ENCODE measurements at places on chromosomes 1 and 21.

DNA sequence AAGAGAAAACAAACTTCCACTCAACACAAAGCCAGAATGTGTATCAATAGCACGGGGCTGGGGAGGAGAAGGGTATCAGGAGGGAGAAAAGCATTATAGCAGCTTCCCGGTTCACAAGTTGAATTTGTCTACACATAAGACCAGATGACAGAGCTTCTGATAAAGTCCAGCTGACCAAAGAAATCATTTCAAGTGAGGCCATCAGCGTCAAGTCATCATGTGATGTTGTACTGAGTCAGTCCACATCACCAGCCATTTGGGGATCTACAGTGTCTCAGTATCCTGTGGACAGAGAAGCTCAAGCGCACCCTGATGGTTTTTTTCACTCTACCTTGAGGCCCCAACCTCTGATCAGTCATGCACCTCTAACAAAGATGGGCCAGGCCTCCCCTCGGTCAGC is 33.0 kb downstream of the SETD4 start:
- no peak for DNase-seq

- DNase-seq, result no peak
These were observed 2.6 kb downstream of the EDARADD start for GRCh38 chr1:236396665-236397043.

- DNase-seq, result no peak
These were observed 75.0 kb upstream of the WNT4 start for GRCh38 chr1:22217811-22218460.

- DNase-seq, result no peak
These were observed at the start of gene IL6R for GRCh38 chr1:154404984-154405746. Gene IL6R (plus strand): TSS chr1:154405343. CDS start chr1:154405630, 287 bp downstream.

DNA sequence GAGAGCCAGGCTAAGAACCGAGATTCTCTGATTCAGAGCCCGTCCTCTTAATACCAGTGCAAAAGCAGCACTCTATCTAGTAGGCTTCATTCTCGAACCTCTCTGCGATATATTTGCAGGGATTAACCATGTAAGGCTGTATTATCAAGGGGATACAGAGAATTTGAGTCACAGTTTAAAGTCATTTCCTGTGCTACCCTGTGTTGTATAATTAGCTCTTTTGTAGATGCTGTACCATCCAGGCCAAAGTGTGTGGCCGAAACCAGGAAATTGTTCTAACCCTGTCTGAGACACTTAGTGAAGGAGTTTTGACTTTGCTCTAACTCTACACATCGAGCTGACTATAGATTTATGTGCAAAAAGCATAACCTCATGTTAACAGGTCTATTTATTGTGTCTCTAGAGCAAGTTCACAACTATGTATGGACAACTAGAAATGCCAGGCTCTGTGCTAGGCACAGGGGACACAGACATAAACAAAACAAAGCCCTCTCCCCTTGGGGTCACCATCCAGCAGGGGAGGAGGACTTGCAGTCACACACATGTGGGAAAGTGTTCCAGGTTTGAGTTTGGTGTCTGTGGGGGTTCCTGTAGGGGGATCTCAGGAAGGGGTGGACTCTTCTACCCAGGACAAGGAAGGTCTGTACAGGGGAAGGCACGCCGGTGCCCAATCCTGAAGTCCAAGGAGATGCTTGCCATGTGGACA is 182.2 kb downstream of the DHRS3 start:
- no peak for DNase-seq

DNA sequence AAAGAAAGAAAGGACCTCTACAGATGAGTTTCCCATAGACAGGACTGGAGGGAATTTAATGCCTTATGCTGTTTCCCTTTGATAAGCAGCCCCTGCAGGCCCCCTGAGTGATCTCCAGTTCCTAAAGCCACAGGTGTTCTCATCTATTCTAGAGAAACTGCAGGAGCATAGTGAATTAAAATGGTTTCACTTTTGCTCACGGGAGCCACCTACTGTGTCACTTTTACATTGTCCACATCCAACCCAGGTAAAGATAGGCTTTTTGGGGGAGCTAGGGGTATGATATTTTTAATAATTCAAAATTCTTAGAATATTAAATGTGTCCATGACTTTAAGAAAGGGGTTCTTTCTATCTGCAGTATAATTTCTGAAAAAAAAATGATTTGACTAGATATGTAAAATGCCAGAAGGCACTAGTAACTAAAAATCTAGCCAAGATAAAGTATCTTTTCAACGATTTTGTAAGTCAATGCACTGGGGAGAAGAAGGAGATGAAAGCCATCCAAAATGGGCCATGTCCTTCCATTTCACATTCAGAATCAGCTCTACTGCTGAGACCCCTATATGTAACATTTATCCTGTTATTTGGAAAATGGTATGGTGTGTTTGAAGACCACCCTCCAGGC is 267.3 kb upstream of the DUSP10 start:
- peak; percentile 57 for DNase-seq

DNA sequence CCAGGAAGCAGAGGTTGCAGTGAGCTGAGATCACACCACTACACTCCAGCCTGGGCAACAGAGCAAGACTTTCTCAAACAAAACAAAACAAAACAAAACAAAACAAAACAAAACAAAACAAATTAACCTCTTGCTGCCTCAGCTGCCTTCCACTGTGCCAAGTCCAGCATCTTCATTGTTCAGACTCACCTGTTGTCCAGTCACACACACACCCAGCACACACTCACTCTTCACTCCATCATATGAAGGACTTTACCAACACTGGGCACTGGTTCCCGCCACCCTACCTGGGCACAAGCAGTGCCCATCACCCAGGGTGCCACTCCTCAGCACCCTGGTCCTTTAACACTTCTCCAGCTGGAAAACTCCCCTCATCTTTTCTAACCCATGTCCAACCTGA is 14.6 kb downstream of the PYCR2 start:
- DNase-seq, result no peak

DNA sequence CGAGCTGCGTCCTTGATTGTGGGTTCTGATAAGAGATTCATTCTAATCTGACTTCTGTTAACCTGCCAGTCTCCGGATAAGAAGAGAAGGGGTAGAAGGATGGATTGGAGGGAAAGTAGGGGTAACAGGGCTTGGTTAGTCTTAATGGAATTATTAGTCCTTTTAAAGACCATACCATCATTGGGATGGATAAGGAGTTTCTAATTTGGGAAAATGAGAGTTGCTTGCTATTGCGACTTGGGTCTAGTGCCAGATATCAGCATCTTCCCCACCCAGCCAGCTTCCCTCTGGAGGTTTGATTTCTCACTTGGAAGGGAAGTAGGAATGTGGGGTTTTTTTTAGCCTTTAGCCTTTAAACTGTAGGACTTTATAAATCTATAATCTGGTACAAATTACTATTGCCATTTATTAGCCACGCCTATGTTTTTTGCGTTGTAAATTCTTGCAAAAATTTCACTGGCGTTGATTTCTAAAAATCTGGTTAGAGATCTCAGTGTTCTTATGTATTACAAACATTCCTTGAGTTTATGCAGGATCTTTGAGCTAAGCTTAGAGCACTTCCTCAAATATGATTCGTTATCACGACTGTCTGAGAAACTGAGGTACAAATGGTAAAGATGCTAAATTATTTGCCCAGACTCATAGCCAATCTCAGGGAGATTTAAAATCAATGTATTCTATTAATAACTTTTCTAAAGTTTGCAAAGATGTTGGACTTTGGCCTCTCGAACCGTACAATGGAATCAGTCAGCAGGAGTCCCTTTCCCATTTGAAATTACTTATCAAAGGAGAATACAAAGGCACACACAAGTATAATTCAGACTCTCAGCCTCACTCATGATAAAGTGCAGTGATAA is 1.3 kb downstream of the FAM20B start:
- no peak for DNase-seq

- DNase-seq, result no peak
These were observed 40.0 kb downstream of the MEF2D start for GRCh38 chr1:156460525-156460924.

GRCh38 chr1:212162635-212163034 is 122.6 kb upstream of the PPP2R5A start:
- DNase-seq, result no peak

DNA sequence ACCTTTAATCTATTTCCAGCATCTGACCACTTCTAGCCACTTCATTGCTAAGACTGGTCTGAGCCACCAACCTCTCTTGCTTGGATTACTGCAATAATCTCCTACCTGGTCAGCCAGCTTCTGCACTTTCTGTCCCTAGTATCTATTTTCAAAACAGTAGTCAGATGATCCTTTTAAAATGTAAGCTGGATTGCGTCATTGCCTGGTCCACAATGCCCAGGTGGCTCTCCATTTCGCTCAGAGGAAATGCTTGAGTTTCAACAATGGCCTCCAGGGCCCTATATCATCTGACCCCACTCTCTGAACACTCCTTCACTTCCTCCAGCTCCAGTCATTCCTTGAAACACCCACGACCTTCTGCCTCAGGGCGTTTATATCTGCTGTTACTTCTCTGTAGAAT is 2.3 kb downstream of the FYB2 start:
- no peak for DNase-seq

DNA sequence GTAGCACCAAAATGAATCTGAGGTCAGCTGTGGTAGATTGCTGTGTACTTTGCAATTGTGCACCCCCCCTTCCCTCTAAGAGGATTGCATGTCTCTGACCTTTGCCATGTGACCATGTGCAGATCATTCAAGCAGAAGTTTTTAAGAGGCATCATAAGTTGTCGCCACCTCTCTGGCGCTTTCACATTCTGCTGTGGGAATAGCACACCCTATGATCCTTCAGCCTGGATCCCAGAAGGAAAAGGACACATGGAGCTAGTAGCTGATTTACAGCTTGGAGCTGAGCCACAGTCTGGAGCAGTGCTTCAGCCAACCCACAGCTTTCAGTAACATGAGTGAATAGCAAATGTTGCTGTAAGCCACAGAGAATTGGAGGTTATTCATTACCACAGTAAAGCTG is 158.5 kb downstream of the TSEN15 start:
- DNase-seq, result peak; percentile 50

GRCh38 chr1:36482724-36483388 is at the start of gene CSF3R:
Gene CSF3R (minus strand): TSS chr1:36482913. CDS start chr1:36479496, 3,417 bp downstream.
- DNase-seq, result no peak

- no peak for DNase-seq
These were observed 34.7 kb downstream of the THRAP3 start for GRCh38 chr1:36258960-36259344.

- no peak for DNase-seq
These were observed 30.3 kb downstream of the RXRG start for GRCh38 chr1:165414620-165415019.

GRCh38 chr1:42938645-42939615 is 19.7 kb downstream of the SLC2A1 start:
- no peak for DNase-seq

- DNase-seq, result no peak
These were observed 38.3 kb downstream of the USP25 start for GRCh38 chr21:15768045-15768601.

GRCh38 chr1:68049941-68050878 is at the start of gene DIRAS3:
Gene DIRAS3 (minus strand): TSS chr1:68050627. CDS start chr1:68047297, 3,330 bp downstream.
- no peak for DNase-seq

DNA sequence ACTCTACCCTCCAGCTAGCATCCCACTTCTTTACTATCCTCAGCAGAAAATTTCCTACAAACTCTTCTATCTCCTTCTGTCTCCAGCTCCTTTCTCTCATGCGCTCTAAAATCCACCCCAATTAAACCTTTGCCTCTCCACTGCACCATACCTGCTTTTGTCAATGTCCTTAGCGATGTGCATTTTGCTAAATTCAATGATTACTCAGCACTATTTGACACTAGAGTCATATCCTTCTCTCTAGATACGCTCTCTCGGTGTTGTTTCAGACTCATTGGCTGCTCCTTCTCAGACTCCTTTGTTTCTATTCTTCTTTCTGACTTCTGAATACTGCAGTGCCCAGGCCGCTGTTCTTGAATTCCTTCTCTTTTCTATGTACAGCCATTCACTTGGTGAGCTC is 144.2 kb downstream of the HLX start:
- DNase-seq, result no peak

GRCh38 chr1:155081472-155082300 is 3.0 kb downstream of the EFNA3 start:
- DNase-seq, result peak; percentile 63

DNA sequence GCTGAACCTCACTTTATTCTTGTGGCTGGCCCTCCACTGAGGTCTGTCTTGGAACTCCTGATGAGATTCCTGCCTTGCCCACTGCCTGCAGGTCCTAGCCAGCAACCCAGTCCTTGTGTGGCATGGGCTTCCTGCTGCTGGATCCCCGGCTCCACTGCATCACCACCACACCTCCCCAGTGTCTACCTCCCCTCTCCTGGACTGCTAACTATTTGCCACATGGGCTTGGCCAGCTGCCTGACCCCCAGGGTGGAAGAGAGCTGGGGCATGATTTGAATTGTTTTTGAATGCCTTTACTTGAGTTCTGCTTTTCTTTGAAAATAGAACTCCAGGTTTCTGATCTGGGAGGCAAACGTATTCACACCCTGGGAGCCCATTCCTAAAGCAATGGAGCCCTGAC is 41.2 kb downstream of the SPAG17 start:
- no peak for DNase-seq

- DNase-seq, result peak; percentile 100
These were observed 10.8 kb downstream of the BLACAT1 start for GRCh38 chr1:205444931-205445645.

- peak; percentile 60 for DNase-seq
These were observed 3.6 kb downstream of the YBEY start for GRCh38 chr21:46289655-46290179.

GRCh38 chr1:96524100-96524499 is 197.5 kb upstream of the PTBP2 start:
- no peak for DNase-seq

- peak; percentile 27 for DNase-seq
These were observed 6.1 kb downstream of the TNFRSF25 start for GRCh38 chr1:6459850-6460265.

DNA sequence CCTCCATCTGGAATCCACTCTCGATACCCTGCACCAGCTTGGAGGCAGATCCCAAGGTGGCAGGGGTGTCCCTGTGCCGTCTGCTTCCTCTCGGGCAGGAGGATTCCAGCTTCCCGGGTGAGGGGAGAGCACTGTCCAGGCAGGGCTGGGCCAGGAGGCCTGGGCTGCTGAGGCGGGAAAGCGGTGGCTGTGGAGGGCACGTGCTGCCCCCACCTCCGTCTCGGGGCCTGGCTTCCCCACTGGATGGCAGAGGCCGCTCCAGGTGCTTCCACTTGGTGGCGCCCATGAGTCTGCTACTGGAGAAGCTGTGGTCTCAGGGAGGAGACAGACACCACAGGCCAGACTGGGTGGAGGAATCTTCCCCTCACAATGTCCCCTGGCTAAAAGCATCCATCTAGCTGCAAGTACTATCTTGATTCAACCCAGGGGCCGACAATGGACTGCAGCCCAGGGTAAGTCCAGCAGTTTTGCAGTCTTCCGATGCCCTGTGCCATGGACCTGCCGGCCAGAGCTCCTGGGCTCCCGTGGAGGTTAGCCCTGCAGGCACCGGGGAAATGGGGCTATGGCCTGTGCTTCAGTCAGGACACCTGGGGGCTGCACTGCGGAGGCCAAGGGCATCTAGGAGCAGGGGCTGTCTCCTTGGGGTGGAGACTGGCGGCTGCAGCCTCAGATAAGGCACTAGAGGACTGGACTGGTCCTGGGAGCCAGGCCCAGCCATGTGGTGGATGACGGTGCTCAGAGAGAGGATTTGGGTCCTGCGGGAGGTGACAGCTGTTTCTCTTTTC is 41.3 kb upstream of the EIF4G3 start:
- DNase-seq, result peak; percentile 64

- DNase-seq, result peak; percentile 30
These were observed 1.4 kb downstream of the ZNF697 start for GRCh38 chr1:119646521-119647227.

All from NCI-H82 (cell line).